ENCODE measurements at places on chromosomes 1 and 21.
A peak's percentile ranks its signal among the peaks of the same experiment; 100 is the strongest.

DNA sequence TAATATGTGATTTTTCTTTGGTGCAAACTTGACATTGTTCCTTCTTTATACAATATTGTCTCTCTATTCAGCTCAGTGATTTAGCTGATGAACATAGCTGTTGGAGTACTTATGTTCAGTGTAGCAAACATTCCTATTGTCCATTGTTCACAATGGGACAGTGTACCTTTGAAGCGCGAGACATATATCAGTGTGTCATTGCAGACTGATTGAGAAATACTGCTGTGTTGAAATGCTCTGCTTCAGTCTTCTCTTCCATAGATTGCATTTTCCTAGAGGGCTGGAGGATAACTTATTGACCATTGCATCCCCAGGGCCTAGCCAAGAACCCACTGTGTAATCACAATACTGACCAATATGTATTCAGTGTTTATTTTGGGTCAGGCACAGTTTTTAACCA is 46.5 kb downstream of the HLX start:
- DNase-seq = no peak

GRCh38 chr1:100736324-100736723 is 16.8 kb downstream of the VCAM1 start:
- no peak for DNase-seq

- DNase-seq = no peak
Measured at GRCh38 chr1:118300808-118301207, 115.8 kb upstream of the SPAG17 start.

- DNase-seq = no peak
Measured at GRCh38 chr1:188517139-188517538, 1688.4 kb downstream of the PLA2G4A start.

DNA sequence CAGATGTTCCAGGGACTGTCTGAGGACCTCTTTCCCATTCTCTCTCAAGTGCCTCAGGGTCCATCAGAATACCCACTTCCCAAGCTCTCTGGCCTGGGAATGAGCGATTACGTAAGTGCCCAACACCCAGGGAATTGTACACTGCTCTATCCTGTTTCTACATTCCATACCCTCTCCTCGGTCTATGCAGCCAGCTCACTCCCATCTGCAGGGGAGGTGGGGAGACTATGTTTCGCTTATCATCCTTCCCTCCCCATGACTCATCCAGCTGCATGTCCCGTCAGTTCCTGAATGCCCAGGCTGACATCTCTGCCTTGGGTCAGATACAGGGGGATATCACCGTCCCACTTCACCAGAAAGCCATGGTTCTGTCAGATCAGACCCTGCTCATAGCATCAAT is 34.5 kb upstream of the CD1D start:
- no peak for DNase-seq

GRCh38 chr1:119885903-119886783 is 10.2 kb downstream of the ADAM30 start:
- peak; percentile 21 for DNase-seq

GRCh38 chr1:80582980-80583379 is 1217.8 kb upstream of the ADGRL2 start:
- DNase-seq = no peak

DNA sequence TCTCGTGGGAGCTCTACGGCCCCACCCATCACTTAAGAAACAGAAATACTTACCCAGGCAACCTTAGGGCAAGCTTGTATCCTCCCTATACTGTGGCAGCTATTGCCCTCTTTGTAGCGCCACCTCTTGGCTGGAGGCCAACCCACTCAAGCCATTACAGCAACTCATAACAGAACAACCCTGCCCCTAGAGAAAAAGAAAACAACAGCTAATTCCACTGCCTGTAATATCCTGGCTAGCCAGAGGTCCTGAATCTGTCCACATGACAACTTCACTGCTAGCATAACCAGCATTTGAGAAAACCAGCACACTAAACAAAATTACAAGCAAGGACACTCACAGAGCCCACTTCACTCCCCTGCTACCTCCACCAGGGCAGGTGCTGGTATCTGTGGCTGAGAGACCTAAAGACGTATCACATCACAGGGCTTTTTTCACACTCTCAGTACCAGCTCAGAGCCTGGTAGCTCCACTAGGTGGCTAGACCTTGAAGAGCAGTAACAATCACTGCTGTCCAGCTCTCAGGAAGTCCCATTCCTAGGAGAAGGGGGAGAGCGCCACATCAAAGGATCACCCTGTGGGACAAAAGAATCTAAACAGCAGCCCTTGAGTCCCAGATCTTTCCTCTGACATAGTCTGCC is 14.5 kb upstream of the MX1 start:
- DNase-seq = no peak

DNA sequence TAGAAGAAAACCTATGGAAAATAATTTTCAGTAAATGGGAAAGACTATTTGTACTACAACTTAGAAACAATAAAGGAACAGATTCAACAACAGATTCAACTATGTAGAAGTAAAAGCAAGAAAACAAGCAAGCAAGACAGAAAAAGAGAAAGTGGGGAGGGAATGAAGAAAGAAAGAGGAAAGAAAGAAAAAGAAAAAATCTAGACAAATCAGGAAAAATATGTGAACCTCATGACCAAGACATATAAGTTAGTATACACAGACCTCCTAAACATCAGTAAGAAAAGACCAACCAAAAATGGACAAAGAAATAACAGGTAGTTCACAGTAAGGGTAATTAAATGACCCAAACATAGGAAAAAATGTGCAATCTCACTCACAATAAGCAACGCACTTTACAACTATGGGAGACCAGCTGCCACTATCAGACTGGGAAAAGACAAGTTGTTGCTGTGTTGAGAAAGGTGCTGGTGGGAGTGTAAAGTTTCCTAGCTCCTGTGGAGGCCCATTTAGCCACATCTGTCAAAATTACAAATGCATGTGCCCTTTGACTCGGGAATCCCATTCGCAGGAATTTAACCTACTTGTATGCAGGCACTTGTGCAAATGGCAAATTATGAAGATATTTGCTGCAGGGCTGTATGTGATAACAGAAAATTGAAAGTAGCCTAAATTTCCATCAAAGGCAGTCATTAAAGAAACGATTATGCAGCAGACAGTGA is 13.9 kb upstream of the MAP3K21 start:
- DNase-seq = no peak

- no peak for DNase-seq
Measured at GRCh38 chr21:37780991-37781983, 135.0 kb downstream of the KCNJ6 start.

DNA sequence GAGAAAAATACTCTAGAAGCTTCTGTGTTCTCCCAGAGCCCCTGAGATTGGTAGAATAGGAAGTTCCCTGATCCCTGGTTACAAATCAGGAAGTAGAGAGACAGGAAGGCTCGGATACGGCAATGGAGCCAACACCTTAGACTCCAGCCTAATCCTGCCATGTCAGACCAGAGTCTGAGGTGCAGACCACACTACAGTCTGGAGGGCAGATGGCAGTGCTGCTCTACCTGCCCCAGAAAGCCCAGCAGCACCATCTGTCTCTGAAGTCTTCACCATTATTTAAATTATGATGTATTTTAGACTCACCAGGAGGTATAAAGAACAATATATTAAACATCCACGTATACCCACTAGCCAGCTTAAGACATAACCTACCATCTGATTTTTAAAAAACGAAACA is 93.0 kb downstream of the MTR start:
- DNase-seq = peak; percentile 17

Measured in NCI-H2081 (cell line).